Left forelimb (tissue), 1 donor: ENCODE measurements at places on chromosomes 12 and 14.

- no peak for DNase-seq
These were observed 2.6 kb downstream of the TESC start for GRCh38 chr12:117096501-117097042.

DNA sequence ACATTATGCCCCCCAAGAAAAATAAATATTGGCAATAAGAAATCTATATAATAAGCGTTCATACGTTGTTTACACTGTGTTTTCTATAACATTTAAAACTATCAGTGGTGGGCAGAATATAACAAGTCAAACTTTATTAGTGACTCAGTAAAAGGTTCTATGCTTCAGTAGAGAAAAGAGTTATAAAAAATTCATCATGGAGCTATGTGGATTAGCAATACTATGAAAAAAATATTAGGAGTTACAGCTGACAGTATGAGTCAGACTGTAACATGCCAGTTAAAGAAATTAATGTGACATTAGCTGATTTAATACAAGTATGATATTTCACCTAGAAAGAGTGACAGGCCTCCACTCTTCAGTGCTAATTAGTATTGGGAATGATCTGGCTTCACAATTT lies 125.1 kb upstream of the GARIN6 start:
- no peak for DNase-seq

DNA sequence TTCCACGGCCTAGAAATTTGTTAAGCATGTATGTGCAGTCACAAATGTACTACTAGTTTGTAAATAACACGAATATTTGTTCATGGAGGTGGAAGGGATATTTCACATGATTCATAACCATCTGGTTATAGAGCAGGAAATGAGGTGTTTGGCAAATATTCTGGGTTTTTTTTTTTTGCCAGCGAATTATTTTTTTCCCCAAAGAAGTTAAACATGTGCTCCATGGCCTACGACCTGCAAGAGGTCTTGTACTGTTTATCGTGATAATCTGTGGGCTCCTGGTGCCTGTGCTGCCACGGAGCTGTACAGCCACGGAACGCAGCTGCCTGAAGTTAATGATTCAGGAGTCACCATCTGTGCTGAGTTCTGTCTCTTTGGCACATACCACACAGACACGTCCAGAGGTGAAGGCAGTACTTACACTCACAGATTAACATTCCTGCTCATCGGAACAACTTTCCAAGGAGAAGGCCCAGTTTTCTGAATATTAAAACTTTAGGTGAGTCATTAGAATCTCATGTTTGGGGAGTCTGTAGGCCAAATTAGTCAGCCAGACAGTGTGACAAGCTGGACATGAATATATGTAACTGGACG lies 156.3 kb downstream of the TMX1 start:
- no peak for DNase-seq

GRCh38 chr12:78248321-78248720 lies 417.6 kb downstream of the NAV3 start:
- DNase-seq, result no peak

- DNase-seq, result no peak
These were observed 167.5 kb upstream of the PRICKLE1 start for GRCh38 chr12:42756841-42757623.

DNA sequence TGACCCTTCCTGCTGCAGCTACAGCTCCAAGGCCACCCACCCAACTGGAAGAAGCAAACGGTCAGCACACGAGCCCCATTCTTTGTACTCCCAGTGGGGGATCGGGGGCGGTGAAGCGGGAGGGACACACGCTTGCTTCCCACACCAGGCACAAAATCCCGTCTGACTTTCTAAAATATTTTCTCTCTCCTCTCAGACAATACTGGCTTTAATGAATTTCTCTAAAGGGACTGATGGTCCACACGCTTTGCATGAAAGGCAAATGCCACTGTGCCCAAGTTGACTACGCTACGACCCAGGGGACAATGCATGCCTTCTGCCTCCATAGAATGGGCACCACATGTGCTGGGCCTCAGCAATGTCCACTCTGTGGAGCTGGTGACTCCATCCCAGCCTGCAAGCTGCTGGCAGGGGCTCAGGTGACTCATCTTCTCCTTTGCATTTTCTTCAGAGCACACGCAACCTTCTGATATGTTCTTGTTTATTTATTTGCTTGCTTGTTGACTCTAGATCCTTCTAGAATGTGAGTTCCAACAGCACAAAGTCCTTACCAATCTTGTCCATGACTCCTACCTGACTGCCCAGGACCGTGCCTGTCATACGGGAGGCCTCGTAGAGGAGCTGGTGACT lies 15.6 kb downstream of the SYNE3 start:
- DNase-seq, result no peak

GRCh38 chr12:77916276-77916675 lies 85.6 kb downstream of the NAV3 start:
- no peak for DNase-seq

DNA sequence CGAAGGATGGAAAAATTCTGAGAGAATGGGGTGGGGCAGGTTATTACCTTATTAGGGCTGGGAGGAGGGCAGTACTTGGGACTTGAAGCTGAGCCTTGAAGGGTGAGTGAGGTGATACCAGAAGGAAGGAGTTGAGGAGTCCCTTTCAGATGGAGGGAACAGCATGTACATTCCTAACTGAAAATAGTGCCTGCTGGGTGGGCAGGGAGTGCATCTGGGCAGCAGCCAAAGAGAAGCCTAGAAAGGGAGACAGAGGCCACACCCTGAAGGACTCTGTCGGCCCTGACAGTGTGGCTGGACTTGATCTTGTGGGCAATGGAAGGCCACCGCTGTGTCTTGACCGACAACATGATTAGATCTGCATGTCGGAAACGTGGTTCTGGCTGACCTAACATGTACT lies 147.6 kb downstream of the NDUFA12 start:
- no peak for DNase-seq

- DNase-seq, result no peak
These were observed 140.9 kb downstream of the CCDC91 start for GRCh38 chr12:28331130-28331529.

GRCh38 chr12:1528791-1529190 lies 65.6 kb downstream of the FBXL14 start:
- no peak for DNase-seq

DNA sequence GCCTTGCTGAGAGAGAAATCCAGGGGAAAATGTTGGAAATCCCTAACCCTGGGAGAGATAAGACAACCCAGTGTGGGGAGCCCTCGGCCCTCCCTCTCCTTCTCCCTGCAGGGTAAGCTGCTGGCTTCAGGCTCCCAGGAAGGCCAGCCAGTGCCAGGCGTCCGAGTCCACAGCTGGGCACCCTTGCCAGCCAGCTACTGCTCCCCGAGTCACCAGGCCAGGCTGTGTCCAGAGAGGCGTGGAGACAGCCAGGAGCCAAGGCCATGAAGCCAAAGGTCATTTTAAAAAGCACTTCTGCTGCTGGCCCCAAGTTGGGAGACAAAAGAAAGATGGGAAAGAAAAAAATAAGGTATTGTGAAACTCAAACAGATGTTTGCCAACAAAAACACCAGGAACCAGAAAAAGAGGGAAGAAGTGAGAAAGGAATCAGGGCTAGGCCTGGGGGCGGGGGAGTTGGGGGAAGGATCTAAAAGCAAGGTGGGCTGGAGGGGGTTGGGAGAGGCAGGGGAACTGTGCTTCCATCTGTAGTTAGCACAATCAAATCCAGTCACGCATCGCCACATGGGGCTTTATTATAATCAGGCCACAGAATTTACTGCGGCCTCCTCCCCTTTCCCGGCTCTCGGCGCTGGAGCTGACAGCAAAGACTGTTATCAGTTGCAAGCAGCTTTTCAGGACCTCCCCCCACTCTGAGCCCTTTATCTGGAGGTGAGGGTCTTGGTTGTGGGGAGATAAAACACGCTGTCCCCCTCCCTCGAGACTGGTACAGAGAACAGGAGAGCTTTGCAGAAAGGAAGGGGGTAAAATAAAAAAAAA lies 33.5 kb downstream of the RBM19 start:
- no peak for DNase-seq

GRCh38 chr12:8559676-8560075 lies 19.0 kb upstream of the CLEC4E start:
- DNase-seq, result no peak

GRCh38 chr12:111275308-111275707 lies 93.6 kb downstream of the PHETA1 start:
- DNase-seq, result no peak

DNA sequence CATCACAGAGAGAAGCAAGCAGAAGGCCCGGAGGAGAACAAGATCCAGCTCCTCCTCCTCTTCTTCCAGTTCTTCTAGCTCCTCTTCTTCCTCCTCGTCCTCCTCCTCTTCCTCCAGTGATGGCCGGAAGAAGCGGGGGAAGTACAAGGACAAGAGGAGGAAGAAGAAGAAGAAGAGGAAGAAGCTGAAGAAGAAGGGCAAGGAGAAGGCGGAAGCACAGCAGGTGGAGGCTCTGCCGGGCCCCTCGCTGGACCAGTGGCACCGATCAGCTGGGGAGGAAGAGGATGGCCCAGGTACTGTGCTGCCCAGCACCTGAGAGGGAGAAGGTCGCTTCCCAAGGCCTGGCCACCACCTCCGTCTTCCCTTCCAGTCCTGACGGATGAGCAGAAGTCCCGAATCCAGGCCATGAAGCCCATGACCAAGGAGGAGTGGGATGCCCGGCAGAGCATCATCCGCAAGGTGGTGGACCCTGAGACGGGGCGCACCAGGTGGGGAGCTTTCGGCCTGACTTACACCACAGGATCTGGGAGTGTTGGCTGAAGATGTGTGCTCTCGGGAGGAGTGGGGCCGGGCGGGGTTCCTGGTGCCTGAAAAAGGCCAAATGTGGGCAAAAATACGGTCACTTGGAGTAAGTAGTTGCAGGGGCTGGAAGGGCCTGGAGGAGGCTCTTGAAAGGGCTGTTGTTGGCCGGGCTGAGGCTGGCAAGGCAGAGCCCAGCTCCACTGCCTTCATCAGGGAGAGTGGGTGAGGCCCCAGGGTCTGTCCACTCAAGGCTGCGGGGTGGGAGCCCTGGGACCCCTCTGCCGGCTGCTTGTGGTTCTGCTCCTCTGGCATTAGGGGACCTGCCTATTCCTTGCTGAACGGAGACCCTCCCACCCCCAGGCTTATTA lies 1.4 kb downstream of the ARL6IP4 start:
- no peak for DNase-seq

DNA sequence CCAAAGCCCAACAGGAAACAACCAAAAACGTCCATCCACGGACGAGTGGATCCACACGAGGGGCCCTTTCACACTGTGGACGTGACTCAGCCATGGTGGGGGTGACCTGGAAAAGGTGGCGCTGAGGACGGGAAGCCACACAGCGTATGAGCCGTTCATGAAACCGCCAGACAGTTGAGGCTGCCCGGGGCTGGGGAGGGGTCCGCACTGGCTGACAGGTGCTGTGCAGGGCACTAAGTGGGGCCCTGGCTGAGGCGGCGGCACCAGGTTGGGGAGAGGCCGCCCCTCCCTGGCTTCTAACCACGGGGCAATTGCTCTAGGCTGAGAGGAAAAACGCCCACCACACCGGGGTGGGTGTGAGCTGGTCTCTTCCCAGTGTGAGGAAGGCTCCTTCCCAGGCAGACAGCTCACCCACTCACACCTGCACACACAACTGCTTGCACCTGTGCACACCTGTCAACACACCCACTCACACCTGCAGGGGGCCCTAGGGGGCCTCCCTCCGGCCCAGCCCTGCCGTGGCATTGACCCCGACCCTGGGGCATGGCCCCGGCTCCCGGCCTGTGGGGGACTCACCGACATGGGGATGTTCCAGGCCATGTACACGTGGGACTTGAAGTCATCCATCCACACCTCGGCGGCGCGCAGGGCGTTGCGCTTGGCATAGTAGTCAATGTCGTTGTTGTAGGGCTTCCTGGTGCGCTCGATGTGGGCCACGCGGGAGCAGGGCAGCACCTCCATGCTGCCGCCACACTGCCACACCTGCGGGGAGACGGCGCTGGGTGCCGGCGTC lies 58.9 kb downstream of the NOC4L start:
- DNase-seq, result no peak

- no peak for DNase-seq
These were observed 33.7 kb upstream of the A2M start for GRCh38 chr12:9149372-9149771.

DNA sequence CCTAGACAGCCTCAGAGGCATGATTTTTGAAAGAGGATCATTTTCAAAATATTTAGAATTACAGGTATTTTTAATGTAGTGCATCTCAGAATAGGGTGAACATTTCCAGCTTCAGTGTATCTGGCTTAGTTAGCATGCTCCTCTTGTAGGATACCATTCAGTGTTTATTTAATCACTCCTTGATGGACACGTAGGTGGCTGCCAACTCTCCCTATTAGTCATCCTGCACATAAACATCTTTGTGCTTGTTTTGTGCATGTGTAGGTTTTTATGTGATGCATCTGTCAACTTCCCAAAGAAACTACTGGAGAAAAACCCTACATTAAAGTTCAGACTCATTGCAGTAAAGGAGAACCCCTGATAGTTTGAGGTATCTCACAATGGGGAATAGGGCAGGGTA lies 52.5 kb upstream of the RBM19 start:
- no peak for DNase-seq

GRCh38 chr14:69619012-69619411 lies 7.6 kb downstream of the SUSD6 start:
- no peak for DNase-seq

- DNase-seq, result no peak
These were observed 38.8 kb downstream of the SLC15A5 start for GRCh38 chr12:16238661-16239060.

GRCh38 chr12:130838284-130838950 lies 633 bp downstream of the STX2 start:
- DNase-seq, result no peak

GRCh38 chr14:31884776-31885379 lies 192.2 kb upstream of the ARHGAP5 start:
- DNase-seq, result no peak
